ENCODE measurements at places on chromosomes 2 and 18.

- DNase-seq: no peak
These were observed 18.4 kb upstream of the CNDP2 start for GRCh38 chr18:74477771-74478170.

DNA sequence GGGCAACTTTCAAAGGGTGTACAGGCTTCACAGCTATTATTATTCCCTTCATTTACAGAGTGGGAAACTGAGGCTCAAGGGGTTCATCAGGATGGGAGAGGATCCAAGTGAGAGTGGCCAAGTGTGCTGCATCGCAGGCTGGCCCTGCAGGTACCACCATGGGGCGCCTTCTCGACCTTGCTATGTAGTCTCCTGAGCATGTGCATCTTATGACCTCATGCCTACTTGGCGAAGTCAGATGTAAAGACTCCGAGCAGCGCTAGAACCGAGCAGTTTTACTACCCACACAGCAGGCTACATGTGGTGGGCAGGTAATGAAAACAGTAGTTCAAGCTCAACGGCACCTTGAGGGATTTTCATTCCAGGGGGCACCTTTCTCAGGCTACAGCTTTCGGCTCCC, 42.0 kb downstream of the TFCP2L1 start:
- DNase-seq: no peak

GRCh38 chr2:73243884-73244570, 9.9 kb downstream of the CCT7 start:
- DNase-seq: no peak

GRCh38 chr2:29991086-29991485, 69.7 kb upstream of the ALK start:
- DNase-seq: no peak

DNA sequence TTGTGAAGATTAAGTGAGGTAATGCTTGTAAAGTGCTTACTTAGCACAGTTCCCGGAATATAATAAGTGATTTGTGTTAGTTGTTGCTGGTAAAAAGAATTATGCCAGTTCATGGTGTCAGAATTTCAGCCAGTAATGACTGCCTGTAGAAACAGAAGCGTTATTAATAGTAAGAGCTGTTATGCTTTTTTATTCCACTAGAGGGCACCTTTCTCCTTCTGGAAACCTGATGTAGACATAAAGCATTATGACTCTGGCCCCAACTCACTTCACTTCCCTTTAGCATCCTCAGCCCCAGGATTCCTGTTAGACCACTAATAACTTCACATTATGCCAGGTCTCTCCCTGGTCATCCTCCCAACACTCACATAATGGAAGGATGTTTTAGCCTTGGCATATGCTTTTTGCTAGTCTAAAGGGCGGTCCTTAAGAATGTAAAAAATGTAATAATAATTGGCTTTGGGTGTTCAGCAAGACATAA, 34.9 kb downstream of the C18orf54 start:
- DNase-seq: no peak

- DNase-seq: no peak
These were observed 161.2 kb upstream of the LRP1B start for GRCh38 chr2:142291969-142292368.

GRCh38 chr2:121771976-121772742, 16.7 kb downstream of the TSN start:
- no peak for DNase-seq

- no peak for DNase-seq
These were observed 26.8 kb downstream of the AAK1 start for GRCh38 chr2:69616755-69617154.
